Muscle of leg (tissue), 16 donors: ENCODE measurements at places on chromosomes 1 and 21. TPM values are rescaled to one million over a fixed set of nuclear protein-coding genes. Genes with fewer than 3 reads are reported as not detected.

The SMCP gene
- total RNA-seq: not detected

The PLA2G4A gene
- total RNA-seq: 7.1 TPM

The GLIS1 gene
- total RNA-seq: not detected

The GRHL3 gene
- 0.09 TPM for total RNA-seq

- peak overlapping the region; percentile 13 for H3K27ac ChIP-seq
- no peak overlapping the region for H3K4me3 ChIP-seq
- no peaks in the 10 kb centered on the region for H3K36me3 ChIP-seq
- H3K4me1 ChIP-seq: peaks cover 87% of the 10 kb centered on the region
Observed at GRCh38 chr1:6507037-6507428, 15.6 kb upstream of the PLEKHG5 start.

DNA sequence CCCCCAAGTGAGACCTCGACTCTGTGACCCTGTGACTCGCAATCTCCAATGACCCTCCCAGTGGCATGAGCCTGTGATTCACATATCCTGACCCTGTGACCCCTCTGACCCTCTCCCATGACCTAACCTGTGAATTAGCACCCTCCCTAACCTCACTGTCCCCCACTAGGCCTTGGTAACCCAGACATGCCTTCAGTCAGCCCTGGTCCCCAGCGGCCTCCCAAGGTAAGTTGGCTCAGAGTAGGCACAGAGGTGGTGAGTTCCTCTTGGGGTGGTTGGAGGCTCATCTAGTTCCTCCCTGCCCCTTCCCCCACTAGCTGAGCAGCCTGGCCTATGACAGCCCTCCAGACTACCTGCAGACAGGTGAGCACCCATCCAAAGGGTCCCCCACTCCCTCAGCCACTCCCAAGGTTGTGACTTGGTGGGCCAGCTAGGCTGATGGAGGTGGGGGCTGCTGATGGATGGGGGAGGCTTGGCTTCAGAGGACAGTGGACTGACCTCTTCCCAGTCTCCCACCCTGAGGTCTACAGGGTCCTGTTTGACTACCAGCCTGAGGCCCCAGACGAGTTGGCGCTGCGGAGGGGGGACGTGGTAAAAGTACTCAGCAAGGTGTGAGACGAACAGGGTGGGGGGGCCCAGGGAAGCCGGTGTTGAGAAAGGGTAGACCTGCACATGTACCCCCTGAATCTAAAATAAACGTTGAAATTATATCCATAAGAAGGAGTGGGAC is 1.6 kb downstream of the SH3D21 start:
- no peaks in the 10 kb centered on the region for H3K27me3 ChIP-seq
- peaks cover 24% of the 10 kb centered on the region for H3K36me3 ChIP-seq
- DNase-seq: no peak
- peaks cover 16% of the 10 kb centered on the region for H3K4me1 ChIP-seq

- H3K27ac ChIP-seq: no peak overlapping the region
- no peak for DNase-seq
- H3K36me3 ChIP-seq: no peaks in the 10 kb centered on the region
- peaks cover 25% of the 10 kb centered on the region for H3K27me3 ChIP-seq
- H3K4me1 ChIP-seq: peaks cover 33% of the 10 kb centered on the region
Observed at GRCh38 chr1:109799445-109799844, 35.7 kb upstream of the EPS8L3 start.

GRCh38 chr1:178126261-178126660 is 32.4 kb downstream of the RASAL2 start:
- no peak overlapping the region for H3K27ac ChIP-seq
- DNase-seq: no peak
- H3K27me3 ChIP-seq: no peaks in the 10 kb centered on the region
- no peaks in the 10 kb centered on the region for H3K4me1 ChIP-seq
